ENCODE measurements at places on chromosomes 12 and 14.

DNA sequence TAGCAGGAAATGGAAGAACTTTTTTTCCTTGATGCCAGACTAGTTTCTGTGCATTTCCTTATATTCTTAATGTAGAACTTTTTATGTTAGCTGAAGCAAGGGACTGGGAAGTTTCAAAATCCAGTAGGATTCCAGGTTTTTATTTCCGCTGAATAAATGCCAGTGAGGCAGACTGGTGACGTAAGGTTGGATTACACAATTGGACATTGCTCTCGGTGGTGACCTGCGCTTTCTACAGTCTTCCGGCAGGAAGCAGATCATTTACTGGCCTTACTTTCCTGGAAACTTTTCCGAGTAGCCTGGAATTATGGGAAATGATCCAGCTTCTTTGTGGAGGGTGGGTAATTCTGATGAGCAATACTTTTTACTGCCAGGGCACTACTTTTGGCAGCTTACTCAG lies 3.6 kb downstream of the IFT43 start:
- DNase-seq = no peak

DNA sequence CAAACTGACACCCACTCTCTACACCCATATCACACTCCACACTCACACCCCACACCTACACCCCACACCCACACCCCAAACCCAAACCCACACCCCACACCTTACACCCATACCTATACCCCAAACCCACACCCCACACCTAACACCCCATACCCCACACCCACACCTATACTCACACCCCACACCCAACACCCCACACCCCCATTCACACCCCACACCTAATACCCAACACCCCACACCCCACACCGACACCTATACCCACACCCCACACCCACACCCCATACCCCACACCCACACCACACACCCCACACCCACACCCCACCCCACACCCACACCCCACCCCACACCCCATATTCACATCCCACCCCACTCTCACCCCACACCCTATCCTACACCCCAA lies 38.5 kb downstream of the TMEM120B start:
- DNase-seq = no peak

- no peak for DNase-seq
These were observed 509.6 kb downstream of the FUT8 start for GRCh38 chr14:65922142-65922541.

- no peak for DNase-seq
These were observed 57.4 kb downstream of the TMTC1 start for GRCh38 chr12:29726321-29726692.

- no peak for DNase-seq
These were observed 20.8 kb downstream of the SUSD6 start for GRCh38 chr14:69632164-69632563.

- DNase-seq = no peak
These were observed 6.7 kb upstream of the GOLGA3 start for GRCh38 chr12:132835076-132836025.

GRCh38 chr14:55238019-55238680 lies 33.1 kb upstream of the FBXO34 start:
- no peak for DNase-seq

DNA sequence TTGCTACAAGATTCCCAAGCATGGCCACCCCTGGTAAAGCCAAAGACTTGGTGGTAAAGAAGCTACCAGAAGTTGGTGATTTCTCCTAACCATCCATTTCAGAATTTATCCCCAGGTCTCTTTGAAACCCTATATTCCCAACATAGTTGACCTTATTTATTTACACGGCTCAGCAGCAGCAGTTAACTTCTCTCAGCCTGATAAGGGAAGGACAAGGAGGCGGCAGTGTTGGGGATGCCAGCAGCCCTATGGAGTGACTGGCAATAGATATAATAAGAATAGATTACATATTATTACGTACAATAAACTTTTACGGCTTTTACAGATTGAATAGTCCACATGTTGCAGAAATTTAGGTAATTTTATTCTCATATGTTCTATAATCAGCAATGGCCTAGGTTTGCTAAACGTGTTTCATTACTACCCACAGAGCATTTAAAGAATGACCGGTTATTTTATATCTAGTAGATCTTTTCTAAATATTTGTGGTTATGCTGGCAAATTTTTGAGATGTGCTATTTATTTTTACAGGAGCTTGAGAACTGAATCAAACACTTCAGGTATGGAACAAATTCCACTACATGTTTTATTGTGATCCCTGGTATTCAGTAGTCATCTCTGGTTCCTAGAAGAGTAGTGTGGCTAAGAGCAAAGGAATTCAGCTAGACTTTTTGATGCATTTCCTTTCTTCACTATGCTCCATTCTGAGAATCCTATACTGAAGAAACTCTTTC lies 19.8 kb upstream of the PALS1 start:
- no peak for DNase-seq

DNA sequence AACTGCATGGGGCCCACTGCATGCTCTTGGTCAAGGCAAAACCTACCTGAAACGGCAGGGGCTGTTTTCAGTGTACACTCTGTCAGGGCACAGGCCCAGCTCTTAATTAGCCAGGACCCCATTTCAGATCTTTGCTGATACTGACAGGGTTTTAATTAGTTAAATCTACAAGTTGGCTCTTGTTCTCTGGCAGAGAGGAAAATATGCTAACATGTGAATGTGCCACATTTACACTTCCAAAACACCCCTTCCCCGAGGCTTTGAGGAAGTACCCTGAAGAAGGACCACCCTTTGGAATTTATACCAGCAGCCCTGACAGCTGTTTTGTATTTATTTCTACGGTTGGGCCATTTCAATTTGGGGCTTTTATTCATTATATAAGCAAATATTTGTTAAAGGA lies 66.3 kb downstream of the OTX2 start:
- DNase-seq = no peak

DNA sequence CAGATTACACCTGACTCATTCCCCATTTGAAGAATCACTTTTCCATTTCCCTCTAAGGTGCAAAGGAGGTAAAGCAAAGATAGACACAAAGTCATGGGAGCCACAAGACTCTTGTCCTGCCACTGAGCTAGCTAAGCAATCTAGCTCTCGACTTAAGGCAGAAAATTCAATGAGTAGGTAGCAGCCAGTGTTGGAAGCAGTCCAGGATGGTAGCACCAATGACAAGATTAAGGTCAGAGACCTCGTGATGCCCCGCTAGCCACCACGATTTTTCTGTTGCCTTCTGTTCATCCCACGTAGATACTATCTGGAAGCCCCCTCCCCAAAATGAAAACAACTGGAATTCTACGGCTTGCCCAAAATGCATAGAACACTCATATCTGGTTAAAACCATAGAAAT lies 1.4 kb downstream of the VAMP1 start:
- no peak for DNase-seq

DNA sequence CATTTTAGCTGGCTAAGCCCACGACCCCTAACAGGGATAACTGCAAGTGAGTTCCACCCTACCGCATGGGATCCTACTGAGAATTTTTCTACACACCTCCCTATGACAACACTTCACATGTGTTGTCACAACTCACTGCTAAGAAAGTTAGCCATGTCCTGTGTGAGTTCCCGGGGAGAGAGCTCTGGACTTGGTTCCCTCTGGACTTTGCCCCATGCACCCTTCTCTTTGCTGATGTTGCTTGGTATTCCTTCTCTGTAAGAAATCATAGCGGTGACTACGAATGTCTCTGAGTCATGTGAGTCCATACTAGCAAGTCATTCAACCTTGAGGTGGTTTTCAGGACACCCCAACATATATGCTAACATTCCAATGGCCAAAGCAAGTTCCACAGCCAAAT lies 9.5 kb upstream of the CDKN3 start:
- no peak for DNase-seq

- DNase-seq = no peak
These were observed 69.1 kb downstream of the ARL6IP4 start for GRCh38 chr12:123049398-123050240.

DNA sequence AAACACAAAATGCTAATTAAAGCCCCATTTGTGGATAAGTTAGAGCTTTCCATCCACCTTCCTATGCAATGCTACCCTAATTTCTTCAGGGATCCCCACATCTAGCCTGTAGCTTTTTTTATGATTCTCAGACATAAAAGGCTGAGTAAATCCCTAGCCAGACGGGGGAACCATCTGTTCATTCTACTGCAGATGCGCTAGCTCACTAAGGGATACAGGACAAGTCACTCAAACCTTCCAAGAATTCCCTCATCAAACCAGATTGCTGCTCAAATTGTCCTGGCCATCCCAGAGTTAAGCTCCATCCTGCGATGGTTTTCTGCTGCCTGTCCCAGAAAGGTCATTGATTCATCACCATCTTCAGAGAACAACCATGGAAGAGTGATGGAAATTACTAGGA lies 56.7 kb downstream of the MYRFL start:
- DNase-seq = no peak

DNA sequence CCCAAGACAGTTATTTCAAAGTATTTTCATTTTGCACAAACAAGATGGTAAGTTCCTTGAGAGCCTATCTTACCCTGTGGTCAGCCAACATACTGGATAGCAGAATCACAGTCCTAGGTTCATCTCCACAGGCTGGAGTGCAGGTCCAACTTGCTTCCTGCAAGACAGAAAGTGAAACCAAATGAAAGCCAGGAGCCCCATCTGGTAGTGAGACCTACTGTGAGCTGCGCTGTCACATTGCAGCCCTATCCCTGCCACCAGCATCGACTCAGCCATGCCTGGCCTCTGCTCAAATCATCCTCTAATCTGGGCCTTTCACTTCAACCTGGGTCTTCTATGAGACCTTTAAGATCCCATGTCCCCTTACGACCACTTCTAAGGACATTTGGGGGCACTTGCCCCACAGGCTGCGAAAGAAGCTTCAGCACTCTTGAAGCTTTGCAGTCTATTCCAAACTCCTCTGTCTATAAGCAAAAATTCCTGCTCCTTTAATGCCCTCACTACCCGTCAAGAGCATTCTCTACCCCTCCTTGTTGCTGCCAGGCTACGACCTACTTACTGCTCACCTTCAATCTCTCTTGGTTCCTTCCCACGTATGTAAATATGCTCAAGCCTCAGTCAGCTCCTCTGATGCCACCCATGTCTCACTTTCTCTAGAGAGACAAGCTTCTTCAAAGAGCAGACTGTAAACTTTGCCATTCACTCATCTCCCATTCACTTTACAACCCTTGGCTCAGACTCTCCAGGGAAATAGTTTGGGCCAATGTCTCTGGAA lies 55.9 kb upstream of the TSPAN11 start:
- DNase-seq = no peak

DNA sequence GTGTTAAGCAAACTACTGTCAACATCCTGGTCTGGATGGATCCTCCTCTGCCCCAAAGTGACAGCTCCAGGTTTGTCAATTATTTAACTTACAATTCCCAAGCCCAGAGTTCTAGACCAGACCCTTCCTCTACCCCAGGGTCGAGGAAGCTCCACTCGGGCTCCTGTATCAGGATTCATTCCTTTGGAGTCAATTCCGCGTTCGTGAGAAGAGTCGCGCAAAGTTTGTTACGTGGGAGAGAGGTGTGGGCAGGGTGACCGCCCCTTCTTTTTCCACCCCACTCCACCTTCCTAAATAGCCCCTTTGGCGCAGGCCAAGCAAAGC lies 479 bp downstream of the SEL1L start:
- DNase-seq = no peak

DNA sequence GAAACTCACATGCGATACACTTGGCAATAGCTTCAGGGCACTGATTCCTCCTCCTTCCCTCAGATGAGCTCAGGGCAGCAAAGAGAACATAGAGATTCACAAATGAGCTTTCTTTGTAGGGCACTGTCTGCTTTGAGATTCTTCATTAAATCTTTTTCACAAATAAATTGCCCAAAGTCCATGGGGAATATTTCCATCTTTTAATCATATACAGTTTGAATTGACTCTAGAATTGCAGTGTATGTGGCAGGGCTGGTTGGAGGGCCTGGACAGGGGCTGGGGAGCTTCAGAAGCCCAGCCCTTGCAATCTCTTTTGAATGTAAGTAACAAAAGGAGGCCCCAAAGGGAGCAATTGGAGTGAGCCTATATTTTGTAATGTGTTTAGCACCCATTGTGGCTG lies 197.5 kb downstream of the NOVA1 start:
- DNase-seq = no peak

DNA sequence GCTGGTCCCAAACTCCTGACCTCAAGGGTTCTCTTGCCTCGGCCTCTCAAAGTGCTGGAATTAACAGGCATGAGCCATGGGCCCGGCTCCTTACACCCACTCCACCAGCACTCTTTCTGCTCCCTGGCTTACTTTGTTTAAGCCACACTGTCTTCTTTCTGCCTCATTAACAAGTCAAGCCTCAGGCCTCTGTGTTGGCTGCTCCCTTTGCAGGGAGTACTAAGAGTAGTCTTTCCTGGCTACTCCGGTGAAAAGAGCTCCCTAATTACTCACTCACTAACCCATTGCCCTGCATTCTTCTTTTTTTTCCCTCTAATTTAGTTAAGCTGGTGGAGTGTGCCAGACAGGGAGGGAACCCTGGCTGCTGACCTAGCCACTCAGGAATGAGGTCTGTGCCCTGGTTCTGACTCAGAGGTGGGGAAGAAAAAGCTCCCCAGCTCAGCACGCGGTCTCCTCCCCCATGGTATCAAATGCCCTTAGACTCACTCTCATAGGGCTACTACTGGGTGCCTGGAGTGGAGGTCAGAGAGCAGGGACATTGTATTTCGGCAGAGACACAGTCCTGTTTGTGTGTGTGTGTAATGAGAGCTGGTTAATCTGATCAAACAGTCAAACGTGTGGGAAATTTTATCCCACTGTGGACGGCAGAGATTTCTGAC lies 19.8 kb downstream of the GALNT6 start:
- DNase-seq = no peak

- no peak for DNase-seq
These were observed 95.0 kb downstream of the ALX1 start for GRCh38 chr12:85374981-85375380.

DNA sequence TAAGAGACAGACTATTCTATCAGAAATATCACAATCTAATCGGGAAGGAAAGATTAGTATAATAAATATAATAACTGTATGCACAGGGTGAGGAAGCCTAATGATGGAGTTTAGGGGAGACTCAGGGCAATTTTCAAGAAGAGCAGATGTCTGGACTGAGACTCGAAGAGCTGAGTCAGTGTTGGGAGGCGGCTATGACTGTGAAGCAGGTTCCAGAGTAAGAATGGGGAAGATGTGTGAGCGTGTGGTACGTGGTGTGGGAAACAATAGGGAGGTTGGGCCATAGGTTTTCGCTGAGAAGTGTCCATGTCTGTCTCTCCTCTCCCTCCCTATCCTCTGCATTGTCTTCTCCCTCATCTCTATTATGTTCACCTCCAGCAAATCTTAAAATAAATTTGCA lies 85.6 kb downstream of the LMO3 start:
- DNase-seq = no peak

- DNase-seq = no peak
These were observed 1.1 kb upstream of the KLHDC2 start for GRCh38 chr14:49766839-49767238.
